Activated CD4-positive, alpha-beta T cell treated with anti-CD3 and anti-CD28 coated beads, Interleukin-2, Interleukin-6, amounts not matched to agents 100 ng/mL and 50 ng/mL, durations not matched to agents 16 hours and 8 hours (primary cell): ENCODE measurements at places on chromosomes 1 and 21.

GRCh38 chr1:110638058-110638457 is 31.9 kb upstream of the KCNA2 start:
- DNase-seq, result no peak

DNA sequence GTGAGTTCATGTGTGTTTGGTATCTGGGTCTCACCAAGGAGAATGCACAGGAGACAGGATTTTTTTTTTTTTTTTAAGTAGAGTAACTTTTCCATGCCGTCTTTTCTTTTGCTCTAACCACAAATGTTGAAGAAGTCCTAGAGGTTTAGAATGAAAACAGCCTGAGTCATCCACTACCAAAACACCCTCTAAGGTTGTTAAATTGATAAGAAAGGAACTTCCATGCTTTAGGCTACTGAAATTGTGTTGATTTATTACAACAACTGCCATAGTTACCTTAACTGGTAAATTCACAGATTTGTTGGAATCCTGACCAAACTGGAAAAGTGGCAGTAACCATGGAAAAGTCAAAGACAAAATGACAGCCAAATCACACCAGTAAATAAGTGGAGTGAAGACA is 375.6 kb downstream of the AMY1C start:
- DNase-seq, result no peak

DNA sequence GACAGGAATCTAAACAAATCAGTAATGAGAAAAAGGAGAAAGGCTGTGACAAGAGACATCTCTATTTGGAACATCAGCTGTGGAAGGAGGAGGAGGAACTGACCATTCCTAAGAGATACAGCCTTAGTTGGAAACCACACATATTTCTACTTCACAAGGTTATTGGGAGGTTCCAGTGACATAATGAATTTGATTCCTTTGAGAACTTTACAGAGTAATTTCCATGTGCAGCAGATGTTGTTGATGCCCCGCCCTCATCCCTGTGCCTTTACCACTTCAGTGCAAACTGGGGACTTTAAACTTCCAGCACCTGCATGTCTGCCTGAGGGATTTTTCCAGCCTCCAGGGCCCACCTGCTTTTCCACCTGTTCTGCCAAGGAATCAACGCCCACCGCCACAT is 9.3 kb upstream of the ST6GALNAC5 start:
- no peak for DNase-seq

GRCh38 chr1:180698580-180698979 is 66.8 kb downstream of the XPR1 start:
- no peak for DNase-seq

DNA sequence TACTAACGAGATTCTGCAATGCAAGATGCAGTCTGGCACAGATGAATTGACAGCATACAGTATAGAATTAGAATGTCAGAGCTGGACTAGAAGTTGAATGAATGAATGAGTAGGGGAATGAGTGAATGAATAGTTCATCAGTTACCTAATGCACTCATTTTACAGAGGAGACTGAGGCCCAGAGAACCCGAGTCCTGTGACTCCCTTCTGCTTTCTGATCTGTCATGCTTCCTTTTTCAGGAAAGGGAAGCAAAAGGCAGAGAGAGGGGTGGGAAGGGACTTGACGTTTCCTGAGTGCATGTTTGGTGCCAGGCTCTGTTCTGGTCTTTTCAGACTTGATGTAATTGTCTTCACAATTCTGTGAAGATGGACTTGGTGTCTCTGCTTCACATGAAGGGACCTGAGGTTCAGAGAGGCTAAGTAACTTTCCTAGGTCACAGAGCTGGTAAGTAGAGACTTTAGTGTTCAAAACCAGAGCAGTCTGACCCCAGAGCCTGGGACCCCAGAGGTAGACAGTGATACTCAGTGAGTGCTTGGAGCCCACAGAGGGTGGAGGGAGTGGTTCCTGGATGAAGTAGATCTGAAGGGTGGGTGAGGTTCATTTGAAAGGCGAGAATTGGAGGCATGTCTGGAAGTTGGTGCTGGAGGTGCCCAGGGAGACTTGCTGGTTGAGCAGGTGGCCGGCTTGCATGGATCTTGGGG is 8.0 kb upstream of the MEX3A start:
- no peak for DNase-seq

DNA sequence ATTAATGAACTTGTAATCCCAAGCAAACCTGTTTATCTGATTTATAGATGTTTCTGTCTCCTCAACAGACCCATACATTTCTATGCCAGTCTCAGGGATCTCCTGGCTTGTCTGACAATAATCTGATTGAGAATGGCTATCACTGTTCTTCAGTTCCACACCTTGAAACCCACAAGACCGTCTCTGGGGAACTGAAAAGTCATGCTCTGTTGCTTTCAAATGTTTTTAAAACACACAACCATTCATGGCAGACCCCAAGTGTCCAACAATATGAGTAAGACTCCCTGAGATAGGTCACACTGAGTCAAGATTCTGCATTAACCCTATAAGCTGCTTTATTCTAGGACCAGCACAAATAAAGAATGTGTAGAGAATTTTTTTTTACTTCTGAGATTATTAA is 611.2 kb upstream of the PLXNA2 start:
- no peak for DNase-seq

DNA sequence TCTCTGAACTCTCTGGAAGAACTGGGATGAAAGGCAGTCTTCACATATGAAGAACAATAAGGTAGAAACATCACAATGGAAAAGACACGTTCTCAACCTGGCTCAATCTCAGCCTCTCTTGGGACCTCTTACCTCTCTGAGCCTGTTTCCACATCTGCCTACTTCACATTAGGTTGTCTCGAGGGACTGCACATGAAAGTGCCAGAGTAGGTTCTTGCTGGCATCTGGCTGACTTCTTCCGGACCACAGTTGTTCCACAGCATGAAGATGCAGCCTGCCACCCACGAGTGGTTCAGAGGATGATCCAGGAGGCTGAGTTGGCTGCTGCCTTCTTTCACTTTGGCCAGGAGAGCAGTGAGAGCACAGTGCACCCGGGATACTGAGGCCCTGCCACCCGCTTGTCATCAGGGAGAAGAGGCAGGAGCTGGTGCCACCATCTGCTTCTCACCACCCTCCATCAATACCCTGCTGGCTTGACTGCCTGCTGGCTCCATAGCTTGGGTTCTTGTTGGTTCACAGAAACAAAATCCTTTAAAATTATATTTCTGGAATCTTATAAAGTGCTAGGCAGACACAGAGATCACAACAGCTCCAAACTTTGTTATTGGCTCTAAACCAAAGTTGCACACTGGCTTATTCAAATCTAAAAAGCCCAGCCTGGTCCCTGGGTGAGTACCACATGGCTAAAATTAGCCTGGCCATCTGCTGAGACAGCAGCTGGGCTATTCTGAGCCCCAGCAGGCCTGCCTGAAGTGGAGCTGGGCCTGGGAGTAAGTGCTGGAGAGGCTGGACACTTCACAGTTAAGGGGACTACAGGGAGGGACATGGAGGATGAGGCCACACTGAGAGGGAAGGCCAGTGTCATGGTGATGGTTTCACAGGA is 46.9 kb upstream of the LIN9 start:
- no peak for DNase-seq

DNA sequence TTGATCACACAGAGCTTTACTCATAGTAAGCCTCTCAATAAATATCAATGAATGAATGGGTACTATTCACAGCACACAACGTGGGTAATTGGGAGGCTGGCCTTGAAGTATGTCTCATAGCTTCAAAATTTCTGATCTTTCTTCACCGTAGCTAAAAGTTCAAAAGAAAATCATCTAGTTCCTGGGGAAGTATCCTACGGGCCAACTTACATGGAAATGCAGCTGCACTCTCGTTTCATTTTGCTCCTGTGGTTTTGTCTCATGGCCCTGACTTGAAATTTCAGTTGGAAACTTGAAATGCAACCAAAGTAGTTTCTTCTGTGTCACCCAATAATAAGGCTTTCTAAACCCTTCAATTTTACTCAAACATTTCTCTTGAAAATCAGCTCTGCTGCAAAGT is 76.1 kb upstream of the CNIH3 start:
- no peak for DNase-seq

- no peak for DNase-seq
Measured at GRCh38 chr1:3389093-3389833, 65.2 kb upstream of the ARHGEF16 start.

DNA sequence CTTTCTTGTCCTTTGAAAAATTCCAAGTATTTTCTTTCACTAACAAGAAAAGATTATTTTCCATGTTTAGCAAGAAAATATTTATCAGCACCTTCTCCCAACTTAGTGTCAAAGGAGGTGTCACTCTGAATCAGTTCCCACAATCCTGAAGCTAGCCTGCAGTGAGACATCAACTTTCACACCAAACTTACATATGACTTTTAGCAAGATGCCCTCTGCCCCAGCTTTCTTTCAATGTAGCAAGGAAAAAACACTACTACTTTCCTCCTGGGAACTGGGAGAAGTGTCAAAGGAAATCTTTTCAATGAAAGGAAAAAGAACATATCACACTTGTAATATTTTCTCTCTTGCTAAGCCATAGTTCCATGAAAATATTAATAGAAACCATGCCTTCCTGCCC is 50.9 kb upstream of the PALMD start:
- DNase-seq, result no peak

GRCh38 chr21:18373606-18374005 is 30.0 kb downstream of the TMPRSS15 start:
- no peak for DNase-seq

GRCh38 chr21:36605426-36605825 is 93.5 kb upstream of the SIM2 start:
- DNase-seq, result no peak

- DNase-seq, result no peak
Measured at GRCh38 chr1:31058012-31058411, 7.5 kb downstream of the PUM1 start.

GRCh38 chr21:14383596-14384180 is 742 bp upstream of the HSPA13 start:
- peak; percentile 26 for DNase-seq

GRCh38 chr1:236150986-236151385 is 8.6 kb downstream of the GPR137B start:
- DNase-seq, result no peak

DNA sequence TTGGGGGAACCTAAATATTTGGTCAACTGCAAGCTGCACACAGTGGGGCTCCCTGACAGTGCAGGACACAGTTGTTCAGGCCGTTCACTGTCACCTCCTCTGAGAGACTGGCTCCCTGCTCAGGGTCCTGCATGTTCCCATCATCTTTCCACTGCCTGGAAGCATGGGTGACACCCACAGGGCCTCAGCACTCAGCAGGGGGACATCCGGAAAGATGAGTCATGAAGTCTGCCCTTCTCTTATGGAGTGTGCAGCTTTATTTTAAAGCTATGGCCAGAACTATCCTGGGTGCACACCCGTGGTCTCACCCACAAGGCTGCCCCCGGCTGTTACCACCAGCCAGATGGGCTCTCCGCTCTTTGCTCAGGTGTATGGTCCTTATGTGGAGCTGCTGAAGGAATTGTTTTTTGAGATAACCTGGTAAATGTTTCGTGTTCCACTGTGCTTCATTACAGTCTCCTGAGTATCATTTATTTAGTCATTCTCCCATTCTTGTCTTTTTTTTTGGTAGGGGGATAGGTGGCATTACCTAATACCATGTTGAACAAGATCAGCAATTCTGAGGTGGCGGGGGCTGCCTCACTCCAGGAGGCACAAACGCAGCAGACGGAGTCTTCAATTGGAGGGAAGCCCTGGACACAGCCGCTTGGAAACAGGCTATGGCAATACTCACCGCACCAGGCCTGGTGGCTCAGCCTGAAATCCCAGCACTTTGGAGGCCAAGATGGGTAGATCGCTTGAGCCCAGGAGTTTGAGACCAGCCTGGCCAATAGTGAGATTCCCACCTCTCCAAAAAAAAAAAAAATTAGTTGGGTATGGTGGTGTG is 14.3 kb downstream of the TRIM11 start:
- no peak for DNase-seq

GRCh38 chr1:208256091-208256490 is 11.9 kb upstream of the PLXNA2 start:
- no peak for DNase-seq

DNA sequence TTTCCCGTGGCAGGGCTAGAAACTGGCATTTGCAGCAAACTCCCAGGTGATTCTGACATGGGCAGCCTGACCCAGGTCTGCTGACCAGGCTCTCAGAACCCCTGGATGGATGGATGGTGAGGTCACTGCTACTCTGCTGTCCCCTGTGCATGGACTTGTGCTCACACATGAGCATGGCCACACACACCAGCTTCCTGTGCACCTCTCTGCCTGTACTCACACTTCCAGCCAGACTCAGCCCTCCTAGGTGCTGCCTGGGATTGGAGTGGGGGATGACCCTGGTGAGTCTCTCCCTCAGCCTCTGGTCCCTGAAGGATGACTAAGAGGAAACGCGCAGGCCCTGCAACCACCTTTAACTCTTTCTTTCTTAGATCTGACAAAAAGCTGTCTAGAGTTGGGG is 361.1 kb downstream of the HHAT start:
- DNase-seq, result no peak

DNA sequence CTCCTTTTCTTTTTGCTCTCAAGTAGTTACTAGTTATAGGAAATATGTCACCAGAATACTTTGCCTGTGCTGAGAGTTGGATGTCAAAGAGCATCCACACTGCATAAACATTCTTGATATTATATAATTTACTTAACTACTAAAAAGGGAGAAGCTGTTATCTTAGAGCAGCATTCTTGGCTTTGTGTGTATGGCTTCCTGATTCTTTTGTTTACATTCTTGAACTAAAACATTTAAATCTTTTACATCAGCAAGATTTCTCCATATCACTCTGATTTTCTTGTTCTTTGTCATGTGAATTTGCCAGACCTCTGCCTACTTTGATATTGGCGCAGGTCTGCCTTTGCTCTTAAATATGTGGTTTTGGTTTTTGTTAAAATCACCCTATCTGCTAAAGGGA is 48.8 kb downstream of the SUCO start:
- DNase-seq, result peak; percentile 14

DNA sequence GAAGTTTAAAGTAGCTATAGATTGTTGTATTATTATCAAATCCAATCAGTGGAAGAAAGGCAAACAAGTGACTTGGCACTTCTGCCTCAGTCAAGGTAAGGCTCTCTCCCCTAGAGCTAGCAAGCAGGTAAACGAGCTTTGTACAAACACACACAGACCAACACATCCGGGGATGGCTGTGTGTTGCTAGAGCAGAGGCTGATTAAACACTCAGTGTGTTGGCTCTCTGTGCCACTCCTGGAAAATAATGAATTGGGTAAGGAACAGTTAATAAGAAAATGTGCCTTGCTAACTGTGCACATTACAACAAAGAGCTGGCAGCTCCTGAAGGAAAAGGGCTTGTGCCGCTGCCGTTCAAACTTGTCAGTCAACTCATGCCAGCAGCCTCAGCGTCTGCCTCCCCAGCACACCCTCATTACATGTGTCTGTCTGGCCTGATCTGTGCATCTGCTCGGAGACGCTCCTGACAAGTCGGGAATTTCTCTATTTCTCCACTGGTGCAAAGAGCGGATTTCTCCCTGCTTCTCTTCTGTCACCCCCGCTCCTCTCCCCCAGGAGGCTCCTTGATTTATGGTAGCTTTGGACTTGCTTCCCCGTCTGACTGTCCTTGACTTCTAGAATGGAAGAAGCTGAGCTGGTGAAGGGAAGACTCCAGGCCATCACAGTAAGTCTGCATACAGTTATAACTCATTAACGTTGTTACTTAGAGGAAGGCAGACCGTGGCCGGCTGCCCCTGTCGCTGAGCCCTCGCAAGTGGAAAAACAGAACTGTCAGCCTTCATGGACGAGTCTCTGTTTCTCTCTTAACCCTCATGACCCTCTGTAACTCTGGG is at the start of gene PALMD:
Gene PALMD (plus strand): TSS at position 415 of the 833 bp plus-strand sequence. CDS start 205 bp downstream, at position 620.
- no peak for DNase-seq

- DNase-seq, result no peak
Measured at GRCh38 chr1:64890699-64891447, 75.5 kb downstream of the JAK1 start.
